Forelimb muscle (tissue), 1 donor: ENCODE measurements at places on chromosomes 6 and 20. TPM values are rescaled to one million over a fixed set of nuclear protein-coding genes. Genes with fewer than 3 reads are reported as not detected.

GRCh38 chr6:1262704-1263038, 49.2 kb upstream of the FOXQ1 start:
- no peak for DNase-seq

DNA sequence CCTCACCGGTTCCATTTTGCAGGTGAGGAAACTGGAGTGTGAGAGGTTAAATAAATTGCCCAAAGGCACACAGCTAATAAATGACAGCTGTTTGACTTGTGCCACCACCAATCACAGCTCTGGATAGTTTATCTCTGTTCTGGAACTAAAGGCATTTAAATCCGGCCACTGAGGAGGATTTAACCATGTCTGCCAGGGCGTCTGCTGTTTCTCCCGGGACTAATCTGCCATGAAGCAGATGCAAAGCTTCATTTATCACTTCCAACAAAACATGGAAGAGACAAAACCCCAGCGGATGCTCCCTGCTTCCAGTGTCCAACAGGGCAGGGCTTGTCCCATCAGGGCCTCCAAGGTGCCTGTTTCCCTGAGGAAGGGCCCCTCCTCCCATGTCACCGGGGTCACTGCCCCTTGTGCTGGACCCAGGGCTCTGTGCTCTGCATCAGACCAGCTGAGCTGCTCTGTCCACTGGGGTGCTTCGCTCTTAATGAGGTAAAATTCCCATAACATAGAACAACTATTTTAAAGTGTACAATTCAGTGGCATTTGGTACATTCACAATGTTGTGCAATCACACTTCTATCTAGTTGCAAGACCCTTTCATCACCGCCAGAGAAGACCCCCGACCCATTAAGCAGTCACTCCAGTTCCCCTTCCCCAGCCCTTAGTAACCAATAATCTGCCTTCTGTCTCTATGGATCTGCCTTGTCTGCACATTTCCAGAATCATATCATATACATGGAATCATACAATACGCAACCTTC, 244.3 kb downstream of the PTPRT start:
- no peak for DNase-seq

GRCh38 chr6:29907637-29908340, 34.5 kb upstream of the HLA-A start:
- DNase-seq: no peak

- DNase-seq: no peak
These were observed 68.5 kb upstream of the ARMC2 start for GRCh38 chr6:108779536-108780275.

GRCh38 chr6:151014404-151015100, 149.1 kb downstream of the MTHFD1L start:
- no peak for DNase-seq

- no peak for DNase-seq
These were observed 42.4 kb downstream of the PLAGL1 start for GRCh38 chr6:143965503-143966171.

DNA sequence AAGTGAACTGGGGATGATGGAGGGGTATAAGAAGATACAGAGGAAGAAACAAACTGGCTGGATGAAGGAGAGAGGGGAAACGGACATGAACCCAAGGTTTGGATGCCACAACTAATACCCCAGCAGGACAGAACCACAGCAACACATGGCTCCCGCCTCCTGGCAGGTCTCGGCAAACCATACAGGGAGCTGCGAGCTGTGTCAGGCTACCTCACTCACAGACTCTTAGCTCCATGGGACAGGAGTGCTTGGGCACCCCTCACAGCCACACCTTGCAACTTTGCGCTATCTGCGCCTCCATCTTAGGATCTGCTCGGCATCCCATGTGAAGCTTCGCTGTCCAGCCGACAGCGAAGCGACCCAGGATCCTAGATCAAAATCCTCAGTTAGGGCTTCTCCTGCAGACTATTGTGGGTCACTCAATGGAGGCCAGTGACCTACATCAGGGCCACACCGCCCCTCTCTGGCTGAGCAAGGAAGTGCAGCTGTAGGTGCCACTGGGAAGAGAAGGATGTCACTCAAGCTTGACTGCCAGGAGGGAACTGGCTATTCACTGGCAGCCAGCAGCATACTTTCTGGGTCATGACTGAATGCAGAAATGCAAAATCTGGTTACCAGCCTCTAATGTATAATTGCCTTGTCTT, 174.4 kb upstream of the RIN2 start:
- DNase-seq: no peak

- DNase-seq: no peak
These were observed 125.6 kb downstream of the FIG4 start for GRCh38 chr6:109816452-109817374.

FAM209A gene
- not detected for polyA plus RNA-seq

GRCh38 chr6:141248021-141248799, 884.5 kb upstream of the GJE1 start:
- DNase-seq: no peak

DNA sequence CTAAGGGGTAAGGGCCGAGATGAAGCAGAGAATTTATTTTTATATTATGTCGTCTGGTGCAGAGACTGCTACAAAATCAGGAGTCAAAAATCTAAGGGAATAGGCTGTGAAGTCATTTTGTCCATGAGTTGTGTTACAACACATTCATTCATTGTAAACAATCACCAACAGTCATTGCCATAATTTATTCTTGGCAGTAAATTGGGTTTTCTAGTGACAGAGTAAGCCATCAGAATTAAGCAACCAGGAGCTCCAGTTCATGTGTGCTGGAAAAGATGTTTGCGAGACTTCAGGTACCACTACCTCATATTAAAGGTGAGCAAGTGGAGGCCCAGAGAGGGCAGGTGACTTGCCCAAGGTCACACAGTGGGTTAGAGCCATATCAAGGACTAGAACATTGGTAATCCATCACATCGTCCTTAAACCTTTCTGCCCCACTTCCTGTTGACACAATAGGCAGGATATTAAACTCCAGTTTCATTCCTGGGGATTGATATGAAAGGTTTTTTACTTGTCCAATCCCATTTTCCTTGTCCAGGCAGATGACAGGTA, 46.0 kb downstream of the E2F3 start:
- no peak for DNase-seq

UTRN gene
- 52.2 TPM for polyA plus RNA-seq

GRCh38 chr6:41071501-41071922, 644 bp downstream of the OARD1 start:
- DNase-seq: peak; percentile 86

DNA sequence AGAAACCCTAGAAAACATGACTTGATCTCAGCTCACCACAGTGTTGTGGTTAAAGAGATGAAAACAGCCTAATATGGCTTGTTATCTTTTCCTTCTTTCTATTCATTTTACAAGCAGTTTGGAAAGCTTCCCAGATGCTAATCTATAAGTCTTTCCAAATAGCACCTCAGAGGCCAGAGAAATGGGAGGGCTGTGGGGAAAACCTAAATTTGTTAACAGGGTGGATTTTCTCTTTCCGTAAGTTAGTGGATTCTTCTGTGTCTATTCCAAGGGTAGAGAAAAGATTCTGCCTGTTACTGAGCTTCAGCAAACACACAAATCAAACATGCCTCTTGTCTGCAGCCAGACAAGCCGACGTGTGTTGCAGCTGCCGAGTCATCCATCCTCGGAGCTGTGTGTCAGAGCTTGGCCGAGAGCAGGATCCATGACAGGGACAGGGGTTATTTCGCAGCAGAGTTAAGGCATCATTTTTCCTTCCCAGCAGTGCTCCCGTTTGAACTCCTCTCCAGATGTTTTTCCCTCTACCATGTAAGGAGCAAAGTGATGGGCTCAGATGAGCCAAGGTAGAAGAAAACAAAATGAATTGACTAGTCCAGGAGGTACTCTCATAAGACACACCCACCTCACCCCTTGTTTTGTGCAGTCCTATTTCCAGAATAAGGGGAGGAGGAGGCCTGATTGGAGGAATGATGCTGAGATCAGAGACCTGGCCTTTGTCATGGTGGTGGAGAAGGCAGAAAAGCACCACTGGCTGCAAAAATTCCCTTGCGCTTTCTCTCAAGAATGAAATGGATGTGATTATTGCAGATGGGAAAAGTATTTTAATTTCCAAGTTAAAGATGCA, 560.0 kb downstream of the C6orf118 start:
- peak; percentile 86 for DNase-seq

GRCh38 chr20:36815454-36816091, 42.0 kb upstream of the DSN1 start:
- no peak for DNase-seq

DNA sequence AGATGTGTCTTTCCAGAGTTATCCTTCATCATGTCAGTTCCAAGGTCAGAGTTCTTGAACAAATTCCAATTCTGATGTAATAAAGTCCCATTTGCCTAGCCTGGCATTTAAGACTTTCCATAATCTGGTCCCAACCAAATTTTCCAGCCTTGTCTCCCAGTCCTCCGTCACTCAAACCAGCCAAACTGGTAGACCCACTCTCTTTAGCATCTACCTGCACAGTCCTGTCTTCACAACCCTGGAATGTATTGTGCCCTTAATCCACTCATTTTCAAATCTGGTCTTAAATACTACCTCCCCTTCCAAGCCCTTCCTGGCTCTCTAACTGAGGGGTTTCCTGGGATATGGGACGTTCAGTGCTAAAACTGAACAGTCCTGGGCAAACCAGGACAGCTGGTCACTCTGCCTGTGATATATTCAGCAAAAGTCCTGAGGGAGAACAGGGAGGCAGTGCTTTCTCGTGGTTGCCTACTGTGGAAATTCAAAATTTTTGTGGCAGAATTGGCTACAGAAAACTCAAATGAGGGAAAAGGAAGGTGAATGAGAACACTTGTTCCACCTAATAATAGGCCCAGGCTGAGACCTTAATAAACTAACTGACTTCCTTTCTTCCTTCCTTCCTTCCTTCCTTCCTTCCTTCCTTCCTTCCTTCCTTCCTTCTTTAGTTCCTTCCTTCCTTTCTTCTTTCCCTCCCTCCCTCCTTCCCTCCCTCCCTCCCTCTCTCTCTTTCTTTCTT, 10.8 kb upstream of the AKAP7 start:
- no peak for DNase-seq

DNA sequence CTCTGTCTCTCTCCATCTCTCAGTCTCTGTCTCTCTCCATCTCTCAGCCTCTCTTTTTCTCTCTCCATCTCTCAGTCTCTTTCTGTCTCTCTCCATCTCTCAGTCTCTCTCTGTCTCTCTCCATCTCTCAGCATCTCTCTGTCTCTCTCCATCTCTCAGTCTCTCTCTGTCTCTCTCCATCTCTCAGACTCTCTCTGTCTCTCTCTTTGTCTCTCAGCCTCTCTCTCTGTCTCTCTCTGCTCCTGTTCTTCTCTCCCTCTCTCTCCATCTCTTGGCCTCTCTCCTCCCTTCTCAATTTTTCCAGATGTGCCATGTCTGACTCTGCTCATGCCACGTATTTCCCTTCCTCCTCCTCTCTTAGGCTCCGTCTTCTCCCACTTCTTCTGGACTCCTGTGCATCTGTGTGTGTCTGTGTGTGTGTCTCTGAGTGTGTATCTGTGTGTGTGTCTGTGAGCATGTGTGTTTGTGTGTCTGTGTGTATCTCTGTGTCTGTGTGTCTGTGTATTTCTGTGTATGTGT, 72.7 kb downstream of the SRC start:
- no peak for DNase-seq

GRCh38 chr6:114407426-114408035, 64.7 kb upstream of the HS3ST5 start:
- DNase-seq: no peak

- no peak for DNase-seq
These were observed 573.1 kb upstream of the RNF217 start for GRCh38 chr6:124389127-124389526.

- DNase-seq: no peak
These were observed 1760.2 kb upstream of the DEFB115 start for GRCh38 chr20:29497261-29497671.

DNA sequence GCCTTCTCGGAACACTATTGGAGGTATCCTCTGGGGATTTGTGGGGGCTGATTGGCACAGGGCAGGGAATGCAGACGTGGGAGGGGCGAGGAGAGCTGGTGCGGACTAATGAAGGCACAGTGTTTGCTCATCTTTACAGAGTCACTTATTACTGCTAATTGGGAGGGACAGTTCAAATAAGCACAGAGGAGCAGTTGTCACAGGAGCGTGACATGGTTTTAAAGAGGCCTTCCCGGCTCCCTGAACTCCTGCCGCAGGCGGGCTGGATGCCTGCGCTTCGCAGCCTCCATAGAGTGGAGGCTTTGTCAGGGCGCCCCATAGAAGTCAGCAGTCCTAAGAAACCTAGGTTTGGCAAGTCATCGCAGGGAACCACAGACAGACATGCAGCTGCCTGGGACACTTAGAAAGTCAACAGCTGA, 149.6 kb downstream of the LINC00237 start:
- DNase-seq: no peak

DNA sequence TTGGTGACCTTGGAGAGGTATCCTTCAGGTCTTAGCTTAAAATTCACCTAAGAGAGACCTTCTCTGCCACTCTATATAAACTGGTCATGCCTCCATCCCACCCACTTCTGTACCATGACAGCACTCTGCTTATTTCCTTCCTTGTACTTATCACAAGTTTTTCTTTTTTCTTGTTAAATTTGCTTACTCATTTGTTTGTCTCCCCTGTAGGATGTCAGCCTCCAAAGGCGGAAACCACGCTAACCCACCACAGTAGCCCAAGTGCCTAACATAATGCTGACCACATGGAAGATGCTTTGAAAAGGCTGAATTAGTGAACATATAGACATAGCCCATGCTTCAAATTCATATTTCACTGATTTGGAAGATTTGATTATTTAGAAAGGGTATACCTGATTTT, 5.4 kb downstream of the BMP6 start:
- no peak for DNase-seq

EPHA7 gene
- 8.1 TPM for polyA plus RNA-seq

BANF2 gene
- polyA plus RNA-seq: not detected

ISM1 gene
- 0.76 TPM for polyA plus RNA-seq

SLC24A3 gene
- 22.8 TPM for polyA plus RNA-seq

DNA sequence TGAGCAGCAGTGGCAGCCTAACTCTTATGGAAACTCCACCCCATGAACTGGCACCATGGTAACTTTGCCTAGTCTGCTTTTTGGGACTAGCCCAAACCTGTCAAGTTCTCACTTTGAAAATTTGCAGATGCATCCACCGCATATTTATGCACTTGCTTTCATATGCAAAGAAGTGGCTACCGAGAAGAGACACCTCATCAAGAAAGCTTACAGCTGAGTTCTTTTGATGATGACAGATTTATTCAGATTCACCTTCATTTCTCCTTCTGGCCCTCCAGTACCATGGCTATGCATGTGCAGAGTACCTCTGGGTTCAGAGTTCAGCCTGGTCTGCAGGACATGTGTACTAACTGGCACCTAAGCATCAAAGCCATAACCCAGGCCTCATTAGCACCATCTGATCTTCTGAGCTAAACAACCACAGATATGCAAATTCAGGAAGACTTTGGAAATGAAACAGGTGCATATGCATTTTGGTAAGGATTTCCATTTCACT, 154.3 kb upstream of the TENT5A start:
- DNase-seq: no peak

DNA sequence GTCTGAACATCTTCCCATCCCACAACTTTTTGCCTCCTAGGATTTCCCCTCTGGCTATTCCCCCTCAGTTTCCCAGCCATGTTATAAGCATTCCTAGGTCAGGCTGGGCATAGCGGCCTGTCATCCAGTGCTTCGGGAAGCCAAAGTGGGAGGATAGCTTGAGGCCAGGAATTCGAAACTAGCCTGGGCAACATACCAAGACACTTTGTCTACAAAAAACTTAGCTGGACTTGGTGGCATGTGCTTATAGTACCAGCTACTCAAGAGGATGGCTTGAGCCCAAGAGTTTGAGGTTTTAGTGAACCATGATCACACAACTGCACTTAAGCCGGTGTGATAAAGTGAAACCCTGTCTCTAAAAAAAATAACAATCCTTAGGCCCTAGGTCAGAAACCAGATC, 447.4 kb downstream of the KIF16B start:
- no peak for DNase-seq

GPR63 gene
- polyA plus RNA-seq: 3.4 TPM
